Natural killer cell treated with Interleukin-12 subunit alpha and Interleukin-12 subunit beta and Interleukin-15 and Interleukin-18, amount 100 ng/mL, for 72 hours (primary cell): ENCODE measurements at places on chromosomes 5 and 9. TPM values are rescaled to one million over a fixed set of nuclear protein-coding genes. Genes with fewer than 3 reads are reported as not detected.

PCDHGA5 gene
- total RNA-seq: 0.36 TPM

NAIP gene
- total RNA-seq: 14.6 TPM

HSPB3 gene
- not detected for total RNA-seq

C9orf43 gene
- total RNA-seq: 1.1 TPM

SLC6A3 gene
- total RNA-seq: not detected

MOCS2 gene
- 14.7 TPM for total RNA-seq

GPR150 gene
- 0.21 TPM for total RNA-seq

PCDHGA9 gene
- 0.92 TPM for total RNA-seq

DNA sequence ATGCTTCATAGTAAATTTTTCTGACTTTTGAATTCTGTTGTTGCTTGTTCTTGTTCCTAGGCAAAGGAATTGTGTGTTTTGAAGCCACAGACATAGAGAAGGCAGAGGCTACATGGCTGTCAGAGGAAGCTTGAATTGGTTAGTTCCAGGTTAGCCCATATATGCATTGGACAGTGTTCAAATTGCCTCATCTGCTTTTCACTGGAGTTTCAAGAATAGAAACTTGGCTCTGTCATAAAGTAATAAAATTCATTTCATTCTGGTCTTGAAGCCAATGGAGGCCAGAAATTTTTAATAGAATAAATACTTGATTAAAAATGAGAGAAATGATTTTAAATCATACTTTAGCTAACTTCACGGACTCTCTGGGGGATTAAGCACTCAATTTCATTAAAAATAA, 178.0 kb downstream of the YIPF5 start:
- peaks cover 2% of the 10 kb centered on the region for H3K4me1 ChIP-seq
- peaks cover 20% of the 10 kb centered on the region for H3K27me3 ChIP-seq
- H3K4me3 ChIP-seq: no peak overlapping the region
- no peak for DNase-seq

DNA sequence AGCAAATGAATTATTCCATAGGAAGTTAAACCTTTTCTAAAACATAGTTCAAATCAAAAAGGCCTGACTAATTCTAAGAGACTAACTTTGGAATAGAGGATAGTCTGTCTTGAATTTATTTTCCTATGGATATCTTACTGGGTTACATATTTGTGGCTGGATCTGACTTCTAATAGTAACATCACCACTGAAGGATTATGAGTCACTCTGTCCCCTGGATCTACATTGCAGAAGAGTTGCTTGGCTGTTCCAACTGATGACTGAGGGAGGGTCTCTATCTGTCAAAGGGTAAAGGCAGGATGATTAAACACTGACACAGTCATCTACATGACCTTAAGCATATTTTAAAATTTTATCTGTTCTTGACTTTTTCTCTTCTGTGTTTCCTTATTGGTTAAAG, 119.6 kb upstream of the FST start:
- H3K4me3 ChIP-seq: no peak overlapping the region
- H3K36me3 ChIP-seq: no peaks in the 10 kb centered on the region
- no peaks in the 10 kb centered on the region for H3K4me1 ChIP-seq
- no peak overlapping the region for H3K27ac ChIP-seq

DNA sequence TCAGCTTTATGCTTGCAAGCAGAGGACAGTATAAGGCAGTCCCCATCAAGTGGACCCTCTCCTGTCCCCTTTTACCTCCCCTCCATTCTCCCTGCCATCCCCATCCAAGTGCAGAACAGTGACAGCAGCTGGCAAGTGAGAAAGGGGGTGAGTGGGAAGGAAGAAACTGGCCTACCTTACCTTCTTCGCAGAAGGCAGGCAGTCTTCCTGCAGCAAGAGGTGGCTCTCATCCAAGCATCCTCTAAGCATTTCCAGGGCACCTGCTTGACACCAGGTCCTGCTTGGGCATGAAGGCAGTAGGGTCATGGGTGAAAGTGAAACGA, 77.3 kb upstream of the SH3PXD2B start:
- no peaks in the 10 kb centered on the region for H3K36me3 ChIP-seq
- no peak overlapping the region for H3K27ac ChIP-seq
- H3K4me3 ChIP-seq: no peak overlapping the region
- peaks cover 23% of the 10 kb centered on the region for H3K27me3 ChIP-seq
- H3K4me1 ChIP-seq: no peaks in the 10 kb centered on the region

DNA sequence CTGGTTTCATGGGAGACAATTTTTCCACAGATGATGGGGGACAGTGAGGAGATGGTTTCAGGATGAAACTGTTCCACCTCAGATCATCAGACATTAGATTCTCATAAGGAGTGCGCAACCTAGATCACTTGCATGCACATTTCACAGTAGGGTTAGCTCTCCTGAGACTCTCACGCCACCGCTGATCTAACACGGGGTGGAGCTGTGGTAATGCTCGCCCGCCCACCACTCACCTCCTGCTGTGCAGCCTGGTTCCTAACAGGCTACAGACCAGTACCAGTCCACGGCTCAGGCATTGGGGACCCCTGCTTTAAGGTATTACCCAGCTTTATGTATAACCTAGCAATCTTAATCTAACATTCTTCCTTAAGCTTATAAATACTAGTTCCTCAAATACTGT, 35.6 kb downstream of the TTC39B start:
- H3K4me1 ChIP-seq: peaks cover 31% of the 10 kb centered on the region
- no peak overlapping the region for H3K4me3 ChIP-seq
- H3K27me3 ChIP-seq: no peaks in the 10 kb centered on the region

DNA sequence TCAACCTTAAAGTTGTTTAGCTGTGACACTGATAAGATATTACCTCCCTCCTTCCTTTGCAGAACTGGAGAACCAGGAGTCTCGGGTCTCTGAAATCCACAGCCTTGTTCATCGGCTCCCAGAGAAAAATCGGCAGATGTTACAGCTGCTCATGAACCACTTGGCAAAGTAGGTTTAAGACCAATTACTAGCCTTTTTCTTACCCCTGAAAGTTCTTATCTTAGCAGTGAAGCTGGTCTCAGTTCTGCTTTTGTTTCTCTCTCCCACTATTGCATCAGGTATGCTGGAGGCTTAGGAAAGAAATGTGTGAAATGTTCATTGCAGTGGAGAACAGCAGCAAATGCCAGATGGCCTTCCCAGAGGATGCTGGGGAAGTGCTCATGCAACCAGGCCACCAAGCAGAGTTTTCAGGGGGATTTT, 287.4 kb downstream of the ARHGAP26 start:
- DNase-seq: no peak
- H3K4me3 ChIP-seq: no peak overlapping the region
- H3K27me3 ChIP-seq: no peaks in the 10 kb centered on the region
- H3K36me3 ChIP-seq: peaks cover 40% of the 10 kb centered on the region
- H3K27ac ChIP-seq: peak overlapping the region; percentile 85

GRCh38 chr9:75200892-75201470, 112.7 kb downstream of the OSTF1 start:
- no peaks in the 10 kb centered on the region for H3K27me3 ChIP-seq
- H3K4me3 ChIP-seq: no peak overlapping the region
- no peaks in the 10 kb centered on the region for H3K4me1 ChIP-seq
- no peaks in the 10 kb centered on the region for H3K36me3 ChIP-seq

DNA sequence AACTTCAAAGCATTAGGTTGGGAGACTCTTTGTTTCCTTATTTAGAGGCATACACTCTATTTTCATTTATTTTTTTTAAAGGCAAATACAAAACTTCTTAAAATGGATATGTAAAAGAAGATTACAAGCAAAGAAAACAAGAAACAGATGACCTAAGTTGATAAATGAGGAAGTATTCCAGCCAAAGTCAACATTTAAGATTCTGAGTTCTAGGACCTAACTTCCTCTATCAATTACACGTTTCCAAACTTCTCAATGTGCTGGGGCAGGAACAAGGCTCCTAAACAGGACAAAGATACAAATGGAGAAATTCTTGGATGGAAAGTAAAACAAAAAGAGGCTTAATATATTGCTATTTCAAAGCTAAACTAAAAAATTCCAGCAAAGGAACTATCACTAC, 89.5 kb downstream of the TLE1 start:
- no peaks in the 10 kb centered on the region for H3K27me3 ChIP-seq
- no peak overlapping the region for H3K4me3 ChIP-seq
- H3K36me3 ChIP-seq: no peaks in the 10 kb centered on the region

GRCh38 chr5:156764176-156764971, 85.7 kb upstream of the PPP1R2B start:
- H3K36me3 ChIP-seq: no peaks in the 10 kb centered on the region
- H3K4me3 ChIP-seq: no peak overlapping the region
- H3K27ac ChIP-seq: no peak overlapping the region
- peaks cover 11% of the 10 kb centered on the region for H3K27me3 ChIP-seq
- DNase-seq: no peak
- peaks cover 6% of the 10 kb centered on the region for H3K4me1 ChIP-seq

DNA sequence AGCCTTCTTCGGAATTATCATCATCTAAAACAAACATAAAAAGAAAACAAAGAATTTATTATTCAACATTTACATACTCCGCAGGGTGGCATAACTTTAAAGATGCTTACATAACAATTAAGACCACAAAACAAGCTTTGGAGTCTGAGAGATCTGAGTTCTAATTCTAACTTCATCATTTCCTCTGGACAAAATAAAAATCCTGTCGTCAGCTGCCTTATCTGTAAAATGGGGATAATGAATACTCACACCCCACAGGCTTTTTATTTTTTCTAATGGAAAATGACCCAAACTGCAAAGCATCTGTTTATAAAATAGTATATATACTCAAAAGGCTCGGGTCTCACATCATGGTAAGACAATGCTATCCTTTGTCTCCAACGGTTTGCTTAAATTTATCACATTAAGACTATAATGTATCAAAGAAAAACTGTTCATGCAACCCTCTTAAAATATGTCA, 4.3 kb downstream of the ARRDC3 start:
- no peaks in the 10 kb centered on the region for H3K27me3 ChIP-seq
- peaks cover 21% of the 10 kb centered on the region for H3K36me3 ChIP-seq
- no peak for DNase-seq
- H3K27ac ChIP-seq: peak overlapping the region; percentile 94
- H3K4me1 ChIP-seq: peaks cover 26% of the 10 kb centered on the region
- H3K4me3 ChIP-seq: peak overlapping the region; percentile 93

GRCh38 chr9:135380311-135380960, 99.1 kb upstream of the PPP1R26 start:
- H3K36me3 ChIP-seq: no peaks in the 10 kb centered on the region
- no peak overlapping the region for H3K27ac ChIP-seq
- H3K27me3 ChIP-seq: no peaks in the 10 kb centered on the region
- H3K4me1 ChIP-seq: no peaks in the 10 kb centered on the region

GRCh38 chr9:126464694-126465441, 138.2 kb downstream of the MVB12B start:
- no peak for DNase-seq
- H3K27ac ChIP-seq: no peak overlapping the region
- H3K36me3 ChIP-seq: peaks cover 5% of the 10 kb centered on the region
- H3K27me3 ChIP-seq: no peaks in the 10 kb centered on the region
- no peak overlapping the region for H3K4me3 ChIP-seq

GRCh38 chr5:149399775-149400174, 20.7 kb upstream of the IL17B start:
- H3K4me1 ChIP-seq: no peaks in the 10 kb centered on the region
- H3K27ac ChIP-seq: no peak overlapping the region
- peak; percentile 46 for DNase-seq
- no peaks in the 10 kb centered on the region for H3K36me3 ChIP-seq
- H3K27me3 ChIP-seq: peaks cover 9% of the 10 kb centered on the region
- no peak overlapping the region for H3K4me3 ChIP-seq
